ENCODE measurements at places on chromosomes 6 and 20.

DNA sequence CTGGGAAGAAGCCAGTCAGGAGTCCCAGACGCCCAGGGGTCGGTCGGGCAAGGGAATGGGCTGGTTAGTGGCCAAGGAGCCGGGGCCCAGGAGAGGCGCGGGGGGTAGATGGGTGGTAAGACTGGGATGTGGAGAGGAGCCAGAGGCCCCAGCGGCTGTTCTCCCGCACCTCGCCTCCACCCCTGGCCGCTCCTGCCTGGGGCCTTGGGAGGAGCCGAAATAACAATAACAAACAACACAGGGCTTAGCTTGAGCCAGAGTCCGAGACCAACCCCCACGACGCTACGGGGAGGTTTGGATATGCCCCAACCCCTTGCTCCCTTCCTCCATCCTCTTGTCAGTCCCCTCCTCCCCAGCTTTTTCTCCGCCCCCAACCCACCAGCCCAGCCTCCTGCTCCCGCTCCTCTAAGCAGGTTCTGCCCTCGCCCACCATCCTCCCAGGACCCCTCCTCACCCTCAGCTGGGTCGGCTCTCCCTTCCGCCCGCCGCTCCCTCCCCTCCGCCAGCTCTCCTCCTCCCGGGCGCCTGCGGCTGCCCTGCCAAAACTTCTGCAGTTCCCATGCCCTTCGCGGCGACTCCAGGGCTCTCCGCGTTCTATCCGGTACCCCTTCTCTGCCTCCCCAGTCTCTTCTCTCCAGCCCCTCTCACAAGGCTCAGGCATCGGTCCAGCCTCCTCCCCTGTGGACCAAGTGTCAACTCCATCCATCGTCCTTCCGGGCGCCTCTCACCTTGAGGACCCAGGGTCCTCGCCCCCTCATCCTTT lies 1.1 kb downstream of the RNF39 start:
- no peak for DNase-seq

- DNase-seq = no peak
These were observed 47.3 kb upstream of the DYNLRB1 start for GRCh38 chr20:34468951-34469350.

GRCh38 chr20:44166477-44166876 lies 20.5 kb downstream of the JPH2 start:
- no peak for DNase-seq

DNA sequence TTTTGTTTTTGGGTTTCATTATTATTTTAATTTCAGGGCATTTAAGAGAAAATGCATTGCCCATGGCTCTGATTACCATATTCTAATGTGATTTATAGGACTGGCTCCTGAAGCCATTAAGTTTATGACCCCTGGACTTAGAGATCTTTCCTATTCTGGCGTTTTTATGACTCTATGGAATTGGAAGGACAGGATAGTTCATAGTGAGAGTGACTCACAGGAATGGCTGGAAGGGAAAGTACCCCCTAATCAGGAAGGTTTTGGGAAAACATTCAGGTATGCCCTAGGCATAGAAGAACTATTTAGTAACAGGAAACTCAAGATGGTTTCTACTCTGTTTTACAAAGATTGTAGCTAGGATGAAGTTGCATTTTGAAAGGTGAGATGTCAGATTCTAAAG lies 108.6 kb upstream of the SLC2A12 start:
- no peak for DNase-seq

DNA sequence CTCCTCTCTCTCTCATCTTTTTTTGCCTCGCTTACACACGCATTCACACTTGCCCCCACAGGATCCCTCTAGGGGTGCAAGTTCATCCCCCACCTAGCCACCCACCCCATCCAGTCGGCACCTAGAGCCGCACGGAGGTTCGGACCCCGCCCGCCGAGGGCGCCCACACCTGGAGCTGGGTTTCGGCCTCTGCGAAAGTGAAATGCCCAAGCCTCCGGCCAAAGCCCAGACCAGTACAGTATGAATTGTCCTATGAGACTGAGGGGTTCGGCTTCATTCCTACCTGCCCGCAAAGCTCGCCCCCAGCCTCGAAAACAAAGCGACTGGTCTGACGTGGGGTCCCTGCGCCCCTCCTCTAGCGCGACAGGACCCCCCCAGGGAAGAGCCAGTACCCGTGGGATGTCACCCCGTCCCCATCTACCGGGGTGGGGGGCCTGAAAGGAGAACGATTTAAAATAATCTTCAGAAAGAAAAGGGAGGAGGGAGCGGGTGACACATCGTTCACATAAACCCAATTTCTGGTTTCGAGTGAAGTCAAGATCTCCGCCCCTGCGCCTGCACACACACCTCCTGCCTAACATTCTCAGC lies 1.5 kb downstream of the TFAP2A start:
- DNase-seq = no peak

DNA sequence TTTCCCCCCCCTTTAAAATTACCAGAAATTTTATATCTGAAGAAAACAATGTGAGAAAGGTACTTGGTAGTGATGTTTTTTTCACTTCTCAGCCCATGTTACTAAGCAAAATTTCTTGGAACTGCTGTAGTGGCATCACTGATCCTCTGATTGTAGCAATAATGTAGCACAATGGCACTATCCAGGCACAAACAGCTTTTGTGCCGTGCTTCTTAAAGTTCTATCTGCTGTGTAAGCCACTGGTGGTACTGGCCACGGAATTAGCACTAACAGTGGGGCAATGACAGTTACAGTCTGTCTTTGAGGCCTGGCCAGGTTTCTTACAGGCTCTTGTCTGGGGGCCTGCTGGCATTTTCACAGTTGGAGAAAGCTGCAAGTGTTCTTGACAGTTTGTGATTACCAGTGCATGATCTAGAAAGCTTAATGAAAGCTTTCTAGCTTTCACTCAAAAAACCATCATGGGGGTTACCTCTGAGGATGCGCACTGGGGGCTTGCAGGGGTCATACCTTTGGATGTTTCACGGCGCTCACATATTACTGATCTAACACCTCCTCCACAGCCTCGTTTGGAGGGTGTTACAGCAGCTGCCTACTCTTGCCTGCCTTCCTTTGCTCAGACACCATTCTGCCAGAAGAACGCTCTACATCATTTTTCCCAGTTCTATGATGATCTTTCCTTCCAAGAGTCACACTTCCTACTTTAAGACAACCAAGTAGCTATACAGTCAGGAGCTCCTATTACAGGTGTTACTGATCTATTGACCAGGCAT lies 58.4 kb upstream of the ARMH2 start:
- no peak for DNase-seq

GRCh38 chr6:106568530-106568929 lies 60.8 kb downstream of the RTN4IP1 start:
- no peak for DNase-seq

GRCh38 chr20:57398231-57398821 lies 7.1 kb downstream of the RBM38 start:
- DNase-seq = peak; percentile 84

- no peak for DNase-seq
These were observed 365.8 kb downstream of the ESR1 start for GRCh38 chr6:152173321-152173720.

DNA sequence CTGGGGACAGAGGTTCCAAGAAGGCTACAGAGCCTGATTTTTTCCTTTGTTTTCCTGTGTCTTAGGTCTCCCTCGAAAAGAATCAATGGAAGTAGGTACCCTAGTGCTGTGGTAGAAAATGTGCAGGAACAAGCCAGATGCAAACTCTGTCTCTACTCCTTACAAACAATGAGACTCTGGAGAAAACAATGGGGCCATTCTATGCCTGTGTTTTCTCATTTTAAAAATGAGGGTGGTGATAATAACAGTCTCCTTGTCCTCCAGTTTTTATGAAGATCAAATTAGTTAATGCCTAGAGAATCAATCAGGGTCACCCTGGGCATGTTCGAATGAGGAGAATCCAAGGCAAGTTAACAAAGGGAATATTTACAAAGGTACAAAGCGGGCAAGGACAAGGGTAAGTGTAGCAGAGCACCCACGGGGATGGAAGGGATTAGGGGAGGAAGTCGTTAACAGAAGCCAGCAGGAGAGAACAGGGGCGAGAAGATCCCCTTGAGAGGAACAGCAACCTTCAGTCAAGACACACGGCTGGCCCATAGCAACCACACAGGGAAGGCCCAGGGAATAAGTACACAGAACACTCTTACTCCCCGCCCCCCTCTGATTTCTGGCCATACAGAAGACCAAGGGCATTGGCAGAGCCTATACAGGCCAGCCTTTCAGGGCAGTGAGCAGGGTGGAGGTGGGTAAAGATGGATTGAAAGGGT lies 342.8 kb downstream of the PTPRT start:
- DNase-seq = no peak

DNA sequence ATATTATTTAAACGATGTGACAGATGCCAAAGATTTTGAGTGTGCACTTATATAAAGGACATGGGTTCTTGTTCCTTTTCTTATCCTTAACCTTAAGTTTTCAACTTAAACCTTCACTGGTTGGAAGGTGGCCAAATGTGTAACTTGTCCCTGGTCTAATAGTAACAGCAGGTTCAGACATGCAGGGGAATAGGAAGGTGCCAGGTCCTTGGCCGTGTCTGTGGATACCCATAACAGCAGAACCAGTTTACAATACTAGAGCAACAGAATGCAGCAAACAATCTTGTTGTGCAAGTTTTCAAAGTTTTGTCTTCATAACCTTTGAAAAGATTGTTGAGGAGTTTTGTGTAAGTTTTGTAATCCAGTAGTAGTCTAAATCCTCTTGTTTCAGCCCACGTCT lies 4.4 kb downstream of the MYB start:
- DNase-seq = no peak

GRCh38 chr6:112651239-112651638 lies 304.1 kb downstream of the RFPL4B start:
- no peak for DNase-seq

DNA sequence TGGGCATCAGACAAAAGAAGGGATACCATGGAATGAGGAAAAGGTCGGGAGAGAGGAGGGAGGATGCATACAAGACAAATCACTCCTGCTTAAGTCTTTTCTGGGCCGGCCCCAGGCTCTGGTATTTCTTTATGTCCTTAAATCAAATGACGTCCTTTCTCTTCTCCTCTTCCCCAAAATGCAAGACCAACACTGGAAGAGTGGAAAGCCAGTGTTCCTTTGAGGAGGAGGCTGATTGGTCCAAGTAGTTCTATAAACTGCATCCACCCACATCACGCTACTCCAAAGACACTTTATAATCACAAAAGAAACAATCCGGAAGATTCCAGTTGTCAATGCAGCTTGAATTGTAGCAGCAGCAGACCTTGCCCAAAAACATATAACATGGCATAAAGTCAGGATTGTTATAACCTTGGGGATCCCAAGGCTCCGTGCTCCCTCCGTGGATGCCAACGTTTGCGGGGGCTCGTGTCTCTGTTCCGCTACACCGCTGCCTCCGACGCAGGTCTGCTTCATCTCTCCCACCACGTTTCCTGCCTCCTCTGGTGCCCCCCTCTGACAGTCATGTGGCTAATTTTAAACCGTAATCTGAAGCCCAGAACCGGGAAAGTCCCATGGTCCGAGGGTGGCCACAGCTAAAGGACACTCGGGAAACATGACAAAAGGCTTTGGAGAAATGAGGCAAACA lies 47.1 kb downstream of the MCUR1 start:
- DNase-seq = no peak

- no peak for DNase-seq
These were observed 6.7 kb upstream of the IFT52 start for GRCh38 chr20:43583982-43584432.

GRCh38 chr20:48695255-48695654 lies 132.5 kb downstream of the PREX1 start:
- DNase-seq = no peak

GRCh38 chr6:18183766-18184165 lies 28.5 kb downstream of the KDM1B start:
- DNase-seq = no peak

DNA sequence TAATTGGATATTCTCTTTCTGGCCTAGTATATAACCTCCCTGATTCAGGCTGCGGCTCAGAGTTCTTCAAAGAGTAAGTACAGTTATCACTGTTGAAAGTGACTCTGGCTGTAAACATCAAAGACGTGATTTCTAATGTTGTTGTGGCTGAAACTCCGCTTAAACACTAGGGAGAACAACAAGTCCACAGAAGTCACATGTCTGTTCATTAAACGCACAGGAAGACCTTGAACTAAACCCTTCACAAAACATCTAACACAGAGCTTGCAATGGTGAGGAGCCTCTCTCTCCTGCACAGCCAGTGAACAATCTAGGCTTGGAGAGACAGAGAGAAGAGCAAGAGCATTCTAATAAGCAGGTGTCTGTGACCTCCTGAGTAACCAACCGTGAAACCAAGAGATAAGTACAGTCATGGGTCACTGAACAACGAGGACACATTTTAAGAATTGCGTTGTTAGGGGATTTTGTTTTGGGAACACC lies 249.3 kb downstream of the PRKN start:
- no peak for DNase-seq

DNA sequence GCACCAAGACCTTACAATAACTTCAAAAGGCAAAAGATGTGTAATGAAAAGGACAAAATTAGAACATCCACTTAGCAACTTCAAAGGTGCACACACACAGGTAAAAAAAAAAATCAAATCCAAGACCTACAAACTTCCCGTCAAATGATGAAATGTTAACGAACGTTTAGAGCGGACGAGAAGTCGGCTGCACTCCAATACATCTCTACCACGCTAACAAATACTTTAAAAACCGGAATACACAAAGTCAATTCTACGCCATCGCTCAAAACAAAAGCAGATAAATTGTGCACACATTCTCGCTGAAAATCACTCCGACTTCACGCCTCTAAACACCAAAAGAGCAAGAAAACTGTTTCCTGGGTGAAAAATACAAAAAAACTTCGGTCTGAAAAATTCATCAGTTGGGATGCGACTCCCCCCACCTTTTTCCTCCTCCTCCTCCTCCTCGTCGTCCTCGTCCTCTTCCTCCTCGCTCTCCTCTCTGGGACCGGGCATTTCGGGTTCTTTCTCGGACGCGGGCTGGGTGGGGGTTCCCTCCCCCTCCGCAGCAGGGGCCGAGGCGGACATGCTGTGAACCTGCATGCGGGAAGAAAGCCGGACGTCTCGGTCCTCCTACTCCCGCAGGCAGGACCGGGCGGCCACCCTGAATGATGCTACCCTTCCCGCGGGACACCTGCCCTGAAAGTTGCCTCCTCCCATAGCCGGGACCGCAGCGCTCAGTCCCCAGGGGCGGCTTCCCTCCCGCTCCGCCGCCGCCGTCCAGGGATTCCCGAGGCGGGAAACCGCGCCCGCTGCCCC lies 712 bp downstream of the DEK start:
- no peak for DNase-seq

- no peak for DNase-seq
These were observed 39.6 kb downstream of the ILRUN start for GRCh38 chr6:34657037-34657306.

Data from NCI-H2107 (cell line).